NCI-H1417 treated with DMSO at 0.1 percent for 48 hours (cell line): ENCODE measurements at places on chromosomes 5 and 9.
A peak's percentile ranks its signal among the peaks of the same experiment; 100 is the strongest.

DNA sequence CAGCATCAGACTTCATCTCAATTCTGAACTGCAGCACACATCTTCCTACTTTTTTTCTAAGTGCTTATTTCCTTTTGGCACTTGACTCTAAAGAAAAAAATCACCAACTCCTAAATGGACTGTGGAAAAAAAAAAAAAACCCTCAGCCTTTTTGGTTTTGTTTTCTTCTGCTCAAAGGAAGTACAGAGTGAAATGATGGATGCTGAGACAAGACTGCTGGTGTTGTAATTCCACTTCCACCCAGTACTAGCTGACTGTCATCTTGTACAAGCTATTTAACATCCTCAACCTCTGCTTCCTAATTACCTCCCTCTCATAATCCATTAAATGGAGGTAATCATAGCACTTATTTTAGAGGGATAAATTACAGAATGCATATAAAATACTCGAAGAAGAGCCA is 171.5 kb upstream of the GNA14 start:
- no peak for DNase-seq

- DNase-seq = no peak
These were observed 2.1 kb upstream of the OGN start for GRCh38 chr9:92406477-92406876.

- no peak for DNase-seq
These were observed 55.4 kb downstream of the LHX2 start for GRCh38 chr9:124066783-124067577.

DNA sequence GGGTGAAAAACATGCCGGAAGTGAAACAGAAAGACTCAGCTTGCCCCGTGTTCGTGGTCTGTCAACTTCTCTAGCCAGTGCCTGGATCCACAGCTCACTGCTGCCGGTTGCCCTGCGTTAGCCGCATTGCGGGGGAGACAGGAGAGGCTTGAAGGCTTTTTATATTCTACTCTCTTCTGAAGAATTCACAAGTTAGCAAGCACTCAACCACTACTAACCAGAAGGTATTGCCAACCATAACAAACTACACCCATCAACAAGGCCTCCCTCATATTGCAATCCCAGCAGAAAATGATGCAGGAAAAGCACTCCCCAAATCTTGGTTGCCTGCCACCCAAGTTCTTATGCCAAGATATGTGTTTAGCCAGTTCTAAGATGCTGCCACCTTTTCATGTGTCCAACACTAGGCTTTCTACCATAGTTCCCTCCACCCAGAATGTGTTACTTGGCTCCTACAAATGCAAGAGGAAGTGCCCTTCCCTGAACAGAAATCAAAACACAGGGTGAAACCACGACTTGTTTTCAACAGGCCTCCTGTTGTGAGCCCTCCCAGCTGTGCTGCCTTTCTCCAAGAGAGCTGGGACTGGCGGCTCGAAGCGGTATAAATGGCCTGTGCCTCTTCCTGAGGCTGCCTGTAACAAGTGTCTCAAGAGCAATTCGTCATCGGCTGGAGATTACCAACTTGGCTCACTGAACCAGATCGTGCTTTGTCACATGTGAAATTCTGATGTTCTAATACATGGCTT is 129.0 kb downstream of the SNX18 start:
- peak; percentile 27 for DNase-seq

GRCh38 chr9:115296831-115297565 is 179.0 kb upstream of the TNC start:
- DNase-seq = peak; percentile 7

GRCh38 chr9:22582221-22582620 is 135.6 kb downstream of the DMRTA1 start:
- DNase-seq = no peak

- no peak for DNase-seq
These were observed 972.5 kb upstream of the CTNND2 start for GRCh38 chr5:12876541-12877298.

DNA sequence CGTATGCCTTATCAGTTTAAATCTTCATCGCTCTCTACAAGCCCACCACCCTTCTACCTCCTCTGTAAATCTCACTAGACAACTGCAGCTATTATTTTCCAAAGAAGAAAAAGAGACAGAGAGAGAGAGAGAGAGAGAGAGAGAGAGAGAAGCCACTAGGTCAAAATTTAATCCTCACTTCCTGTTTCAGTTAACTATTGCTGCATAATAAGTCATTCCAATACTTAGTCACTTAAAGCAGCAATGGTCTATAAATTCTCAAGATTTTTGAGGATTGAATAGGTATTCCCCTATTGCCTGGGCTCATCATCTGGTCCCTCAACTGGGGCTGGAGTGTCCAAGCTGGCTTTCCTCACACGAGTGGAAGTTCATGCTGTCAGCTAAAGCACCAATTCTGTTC is 68.8 kb downstream of the ITGA1 start:
- no peak for DNase-seq

DNA sequence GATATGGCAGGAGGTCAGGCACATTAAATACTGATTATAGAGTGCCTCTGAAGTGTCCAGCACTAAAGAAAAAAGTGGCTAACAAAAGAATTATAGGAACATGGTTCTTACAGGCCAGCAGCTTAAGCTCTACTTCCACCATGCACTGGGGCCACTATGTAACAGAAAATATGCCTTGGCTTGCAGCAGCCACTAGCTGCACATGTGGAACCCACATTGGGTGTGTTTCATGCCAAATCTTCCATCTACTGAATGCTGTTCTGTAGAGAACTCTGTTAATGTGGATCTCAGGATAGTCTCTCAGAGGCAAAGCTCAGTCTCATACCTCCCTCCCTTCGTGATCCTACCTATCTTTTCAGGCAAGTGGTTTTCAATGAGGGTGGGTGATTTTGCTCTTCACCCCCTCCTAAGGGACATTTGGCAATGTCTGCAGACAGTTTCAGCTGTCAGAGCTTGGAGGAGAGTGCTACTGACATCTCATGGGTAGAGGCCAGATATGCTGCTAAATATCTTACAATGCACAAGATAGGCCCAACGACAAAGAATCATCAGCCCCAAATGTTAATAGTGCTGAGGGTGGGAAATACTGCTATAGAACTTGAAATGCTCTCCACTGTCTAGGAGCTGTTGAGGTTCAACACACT is 218.9 kb downstream of the TARS1 start:
- no peak for DNase-seq

DNA sequence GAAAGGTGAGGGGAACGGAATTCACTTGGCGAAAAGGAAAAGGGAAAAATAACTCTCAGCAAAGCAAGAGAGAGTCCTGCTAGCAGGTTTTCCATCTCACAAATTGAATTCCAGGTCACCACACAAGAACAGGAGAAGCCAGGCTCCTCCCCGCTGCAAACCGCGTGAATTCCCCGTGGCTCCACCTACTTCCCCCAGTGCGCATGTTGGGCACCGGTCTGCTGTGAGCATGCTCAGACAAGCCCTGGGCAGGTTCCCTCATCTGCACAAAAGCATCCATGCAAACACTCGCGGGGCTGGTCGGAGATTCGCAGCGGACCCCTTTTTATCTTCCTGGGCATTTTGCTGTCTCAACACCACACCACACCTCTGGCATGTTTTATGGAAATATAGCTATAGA is 58.5 kb upstream of the S1PR3 start:
- no peak for DNase-seq

DNA sequence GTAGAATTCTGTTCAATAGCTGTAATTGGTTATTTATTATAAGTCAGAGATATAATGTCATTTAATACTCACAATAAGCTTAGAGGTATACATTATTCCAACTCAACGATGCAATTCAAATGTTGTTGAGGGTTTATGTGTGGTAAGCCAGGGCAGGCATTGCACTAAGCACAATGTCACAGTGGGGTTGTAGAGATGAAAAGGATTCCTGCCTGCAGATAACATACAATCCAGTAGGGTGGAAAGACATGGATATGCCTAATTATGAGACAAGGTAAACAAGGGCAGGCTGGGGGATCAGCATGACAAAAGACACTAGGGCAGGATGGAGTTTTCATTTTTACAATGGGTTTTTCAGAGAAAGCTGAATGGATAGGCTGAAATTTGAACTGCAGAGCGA is 98.7 kb upstream of the PALM2AKAP2 start:
- DNase-seq = no peak

DNA sequence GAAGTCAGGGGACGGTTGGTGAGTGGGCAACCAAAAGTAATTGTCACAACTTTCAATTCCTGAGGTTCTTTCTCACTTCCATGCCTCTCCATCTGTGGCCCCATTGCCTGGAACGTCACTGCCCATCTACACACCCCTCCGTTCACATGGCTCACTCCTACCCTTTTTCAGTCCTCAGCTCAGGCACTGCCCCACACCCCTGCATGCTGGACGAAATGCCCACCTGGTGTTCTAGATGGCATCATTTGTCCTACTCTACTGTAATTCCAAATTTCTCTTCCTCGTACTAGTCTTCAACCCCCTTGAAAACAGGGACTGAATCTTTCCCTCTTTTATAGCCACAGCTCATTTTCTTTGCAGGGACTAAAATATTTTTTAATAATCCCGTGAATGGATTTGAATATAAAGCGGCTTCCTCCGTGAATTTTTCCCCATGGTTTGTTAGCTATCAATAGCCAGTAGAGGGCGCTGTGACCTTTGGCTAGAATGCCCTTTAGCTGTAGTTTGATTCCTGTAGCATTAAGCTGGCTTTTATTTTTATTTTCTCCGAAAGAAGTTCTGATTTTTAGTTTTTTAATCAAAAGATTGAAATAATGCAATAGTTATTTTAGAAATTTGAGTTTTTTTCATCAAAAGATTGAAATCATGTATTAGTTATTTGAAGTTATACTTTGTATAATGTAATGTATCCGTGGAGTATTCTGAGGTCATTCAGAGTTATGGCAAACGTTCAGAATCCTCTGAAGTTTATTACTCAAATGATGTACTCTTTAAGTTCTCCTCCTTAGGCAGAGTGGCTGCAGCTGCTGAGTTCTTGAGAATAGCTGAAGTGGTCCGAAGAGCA is 232.1 kb downstream of the SH3GL2 start:
- DNase-seq = peak; percentile 22

GRCh38 chr9:78863531-78863930 is 566.6 kb downstream of the PSAT1 start:
- no peak for DNase-seq

- DNase-seq = no peak
These were observed 45.6 kb downstream of the USP20 start for GRCh38 chr9:129880654-129881546.

GRCh38 chr5:138068742-138069600 is 14.9 kb upstream of the WNT8A start:
- no peak for DNase-seq

DNA sequence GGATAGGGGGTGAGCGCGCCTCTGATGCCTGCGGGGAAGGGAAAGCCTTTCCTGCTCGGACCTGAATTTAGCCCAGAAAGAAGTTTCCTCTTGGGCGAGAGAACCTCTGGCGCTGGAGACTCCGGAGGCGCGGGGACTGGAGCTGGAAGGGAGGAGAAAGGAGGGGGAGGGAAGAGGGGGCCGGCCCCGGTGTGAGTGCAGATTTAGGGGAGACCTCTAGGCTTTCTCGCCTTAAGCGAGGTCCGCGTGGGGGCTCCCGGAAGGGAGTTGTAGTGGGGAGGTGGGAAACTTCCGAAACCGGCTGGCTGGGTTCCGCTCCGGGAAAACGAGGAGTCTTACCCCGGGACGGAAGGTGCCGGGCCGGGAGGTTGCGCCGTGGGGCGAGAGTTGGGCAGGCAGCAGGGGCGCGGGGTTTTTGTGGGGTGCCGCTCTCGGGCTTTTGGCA is 1.3 kb downstream of the PCSK5 start:
- DNase-seq = no peak

DNA sequence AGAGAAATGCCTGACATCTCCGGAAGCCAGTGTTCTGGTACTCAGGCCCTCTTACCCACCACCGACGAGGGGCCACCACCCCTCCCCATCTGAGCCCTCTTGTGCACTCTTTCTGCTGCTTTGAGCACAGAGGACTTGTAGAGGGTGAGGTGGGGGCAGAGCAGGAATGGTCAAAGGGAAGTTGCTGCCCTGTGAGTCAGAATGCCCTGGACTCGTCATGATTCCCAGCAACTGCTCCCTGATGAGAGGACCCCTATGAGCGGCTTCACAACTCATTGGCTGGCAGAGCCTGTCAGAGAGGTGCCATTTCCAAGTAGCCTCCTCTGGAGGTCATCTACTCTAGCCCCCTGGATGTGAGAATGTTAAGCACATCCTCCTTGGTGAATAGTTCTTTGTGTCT is 845 bp downstream of the ECSCR start:
- DNase-seq = no peak
